ENCODE measurements at places on chromosomes 5 and 9. TPM values are rescaled to one million over a fixed set of nuclear protein-coding genes. Genes with fewer than 3 reads are reported as not detected.

DNA sequence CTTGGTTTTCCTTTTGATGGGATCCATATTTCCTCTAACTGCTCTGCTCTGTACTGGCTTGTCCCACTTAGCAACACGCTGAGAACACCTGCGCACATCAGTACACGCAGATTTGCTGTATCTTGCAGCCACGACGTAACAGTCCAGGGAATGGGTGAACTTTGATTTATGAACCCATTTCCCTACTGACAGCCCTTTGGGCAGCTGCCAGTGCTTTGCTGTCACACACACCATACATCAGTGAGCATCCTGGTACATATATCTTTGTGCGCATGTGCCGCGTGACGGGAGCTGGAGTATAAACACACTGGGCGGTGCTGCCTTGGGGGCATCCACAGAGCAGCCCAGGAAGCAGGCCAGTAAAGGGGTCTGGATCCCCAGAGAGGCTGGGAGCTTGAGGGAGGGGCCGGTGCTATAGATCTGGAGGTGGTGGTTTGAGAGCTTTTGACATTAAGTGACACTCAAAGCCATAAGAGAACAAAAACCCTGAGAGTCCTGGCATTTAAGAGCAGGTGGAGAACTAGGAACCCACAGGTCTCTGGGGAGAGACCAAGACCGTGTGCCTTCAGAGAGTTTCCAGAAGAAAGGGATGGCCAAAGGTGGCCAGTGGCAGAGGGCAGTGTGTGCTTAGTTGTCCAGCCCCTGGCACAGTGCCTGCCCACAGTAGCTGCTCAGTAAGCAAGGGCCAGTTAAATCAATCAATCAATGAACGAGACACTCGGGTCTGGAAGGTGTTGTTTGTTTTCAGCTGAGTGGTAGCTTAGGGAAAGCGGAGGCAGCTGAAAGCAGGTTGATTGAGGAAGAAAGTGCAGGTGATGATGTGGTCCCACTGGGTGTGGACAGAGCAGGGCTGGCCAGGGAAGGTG, 53.7 kb downstream of the LMX1B start:
- no peak for DNase-seq
- H3K4me3 ChIP-seq, result no peak overlapping the region
- no peaks in the 10 kb centered on the region for H3K27me3 ChIP-seq
- H3K27ac ChIP-seq, result no peak overlapping the region

TLX3 gene
- total RNA-seq, result 4.6 TPM

- no peak overlapping the region for H3K27ac ChIP-seq
- no peaks in the 10 kb centered on the region for H3K27me3 ChIP-seq
- H3K4me1 ChIP-seq, result no peaks in the 10 kb centered on the region
- no peaks in the 10 kb centered on the region for H3K36me3 ChIP-seq
- no peak overlapping the region for H3K4me3 ChIP-seq
Observed at GRCh38 chr5:75574791-75575190, 36.5 kb upstream of the ANKDD1B start.

DNA sequence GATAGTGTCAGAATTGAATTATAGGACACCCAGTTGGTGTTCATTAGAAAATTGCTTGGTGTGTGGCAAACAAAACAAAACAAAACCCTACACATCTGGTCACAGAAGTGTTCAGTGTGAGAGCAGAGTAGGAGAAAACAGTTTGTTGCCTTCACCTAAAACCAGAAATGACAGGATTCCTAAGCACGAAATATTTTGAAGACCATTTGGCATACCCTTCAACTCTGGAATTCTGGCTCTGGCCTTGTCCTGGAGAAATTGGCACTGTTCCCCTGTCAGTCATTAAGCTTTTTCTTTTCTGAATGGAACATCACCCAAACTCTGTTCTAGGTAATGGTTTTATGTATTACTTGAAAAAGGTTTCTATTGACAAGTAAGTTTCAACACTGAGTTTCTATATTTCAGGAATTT, 110.2 kb upstream of the PCA3 start:
- DNase-seq, result no peak
- no peaks in the 10 kb centered on the region for H3K4me1 ChIP-seq
- H3K27ac ChIP-seq, result no peak overlapping the region
- H3K36me3 ChIP-seq, result no peaks in the 10 kb centered on the region

IL3 gene
- not detected for total RNA-seq

GRCh38 chr5:51034222-51034901, 348.9 kb upstream of the ISL1 start:
- DNase-seq, result no peak
- H3K4me1 ChIP-seq, result no peaks in the 10 kb centered on the region
- H3K27me3 ChIP-seq, result no peaks in the 10 kb centered on the region
- no peaks in the 10 kb centered on the region for H3K36me3 ChIP-seq
- no peak overlapping the region for H3K4me3 ChIP-seq

DNA sequence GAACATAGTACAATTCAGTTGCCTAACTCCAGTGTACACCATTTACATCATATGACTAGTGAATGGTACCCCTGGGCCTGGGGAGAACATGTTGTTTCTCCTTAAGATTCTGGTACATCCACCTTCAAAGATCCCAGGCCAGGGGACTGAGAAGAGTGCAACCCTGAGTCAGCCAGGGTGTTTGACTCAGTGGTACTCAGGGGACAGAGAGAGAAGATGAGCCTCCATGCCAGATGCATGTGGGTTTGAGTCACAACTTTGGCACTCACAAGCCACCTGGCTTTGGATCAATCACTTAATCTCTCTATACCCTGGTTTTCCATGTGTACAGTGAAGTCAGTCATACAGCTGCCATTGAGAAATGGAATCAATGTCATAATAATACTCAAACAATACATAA, 53.7 kb downstream of the MAP1B start:
- H3K36me3 ChIP-seq, result no peaks in the 10 kb centered on the region
- no peaks in the 10 kb centered on the region for H3K4me1 ChIP-seq
- no peaks in the 10 kb centered on the region for H3K27me3 ChIP-seq

GRCh38 chr5:30343707-30344106, 849.8 kb upstream of the CDH6 start:
- H3K27me3 ChIP-seq, result no peaks in the 10 kb centered on the region
- H3K27ac ChIP-seq, result no peak overlapping the region
- no peaks in the 10 kb centered on the region for H3K4me1 ChIP-seq
- no peak overlapping the region for H3K4me3 ChIP-seq
- H3K36me3 ChIP-seq, result no peaks in the 10 kb centered on the region
- DNase-seq, result no peak

DNA sequence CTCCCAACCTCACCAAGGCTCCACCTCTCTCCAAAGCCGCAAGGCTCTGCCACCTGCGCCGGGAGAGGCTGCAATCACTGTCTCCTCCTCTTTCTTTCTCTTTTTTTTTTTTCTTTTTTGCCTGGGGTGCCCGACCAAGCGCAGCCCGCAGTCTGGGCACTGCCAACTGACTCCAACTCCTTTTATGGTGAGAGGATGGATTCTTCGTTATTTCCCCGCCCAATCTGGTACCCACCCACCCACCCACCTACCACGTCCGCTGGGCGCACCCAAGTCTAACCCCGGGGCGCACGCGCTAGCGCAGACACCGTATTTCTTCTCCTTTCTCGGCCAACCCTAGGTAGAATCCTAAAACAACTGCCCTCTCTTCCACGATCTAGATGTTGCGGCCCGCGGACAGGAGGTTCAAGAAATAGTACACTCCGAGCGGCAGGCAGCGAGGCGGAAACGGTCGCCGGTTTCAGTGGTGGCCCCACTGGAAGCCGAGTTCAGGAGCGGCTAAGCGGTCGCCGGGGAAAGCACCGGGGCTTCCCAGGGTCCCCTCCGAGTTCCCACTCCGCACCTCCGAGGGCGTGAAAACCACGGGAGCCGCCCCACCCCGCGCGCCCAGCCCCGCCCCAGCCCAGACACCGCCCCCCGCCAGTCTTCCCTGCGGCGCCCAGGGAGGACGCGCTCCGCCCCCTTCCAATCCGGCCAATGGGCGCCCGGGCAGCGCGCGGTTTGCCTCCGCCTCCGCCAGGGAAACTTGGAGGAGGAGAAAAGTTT, 385 bp upstream of the PTGER4 start:
- H3K27me3 ChIP-seq, result no peaks in the 10 kb centered on the region
- H3K27ac ChIP-seq, result peak overlapping the region; percentile 92
- peak overlapping the region; percentile 70 for H3K4me3 ChIP-seq
- H3K4me1 ChIP-seq, result peaks cover 19% of the 10 kb centered on the region
- H3K36me3 ChIP-seq, result no peaks in the 10 kb centered on the region

DNA sequence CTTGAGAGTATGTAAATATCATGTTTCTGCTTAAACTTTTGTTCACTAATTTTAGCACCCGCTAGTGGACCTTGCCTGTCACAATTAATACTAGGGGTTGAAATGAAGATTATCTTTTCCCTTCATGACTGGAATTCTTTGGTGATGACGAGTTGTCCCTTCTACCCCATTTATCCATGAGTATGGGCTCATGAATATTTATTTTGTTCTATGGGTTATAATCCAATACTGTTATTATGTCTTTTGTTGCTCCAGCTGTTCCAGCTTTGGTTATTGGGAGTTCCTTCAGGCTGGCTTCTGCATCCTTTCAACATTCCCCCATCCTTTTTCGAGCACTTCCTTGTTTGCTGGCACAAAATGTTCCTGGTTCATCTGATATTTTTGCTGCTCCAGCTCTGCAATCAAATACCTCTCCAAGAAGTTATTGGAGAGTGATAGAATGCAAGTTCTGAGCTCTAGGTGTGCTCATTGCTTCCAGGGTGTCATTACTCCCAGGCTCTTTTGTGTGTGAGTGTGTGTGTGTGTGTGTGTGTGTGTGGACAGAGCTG, 19.7 kb upstream of the ARHGEF28 start:
- H3K27me3 ChIP-seq, result no peaks in the 10 kb centered on the region
- no peak overlapping the region for H3K4me3 ChIP-seq
- DNase-seq, result no peak
- H3K4me1 ChIP-seq, result no peaks in the 10 kb centered on the region
- no peak overlapping the region for H3K27ac ChIP-seq
- H3K36me3 ChIP-seq, result no peaks in the 10 kb centered on the region

- no peak for DNase-seq
- H3K27ac ChIP-seq, result no peak overlapping the region
- no peaks in the 10 kb centered on the region for H3K27me3 ChIP-seq
- peaks cover 5% of the 10 kb centered on the region for H3K4me1 ChIP-seq
- H3K4me3 ChIP-seq, result no peak overlapping the region
Observed at GRCh38 chr5:91443023-91443422, 59.9 kb upstream of the ARRDC3 start.

DNA sequence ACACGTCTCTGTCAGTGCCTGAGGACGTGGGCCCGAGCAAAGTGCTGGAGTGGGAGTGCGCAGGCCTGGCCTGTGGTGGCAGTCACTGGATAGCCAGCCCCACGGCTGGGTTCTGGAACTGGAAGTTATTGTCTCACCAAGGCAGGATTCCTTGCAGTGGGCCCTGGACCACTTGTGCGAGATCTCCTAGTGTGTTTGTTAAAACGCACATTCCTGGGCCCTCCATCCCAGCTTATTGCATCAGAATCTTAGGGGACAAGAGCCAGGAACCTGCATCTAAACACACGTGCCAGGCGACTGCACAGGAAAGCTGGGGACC, 26.9 kb downstream of the PTPA start:
- H3K27me3 ChIP-seq, result no peaks in the 10 kb centered on the region
- no peak for DNase-seq
- peak overlapping the region; percentile 99 for H3K27ac ChIP-seq
- H3K4me3 ChIP-seq, result no peak overlapping the region
- H3K4me1 ChIP-seq, result peaks cover 32% of the 10 kb centered on the region

DNA sequence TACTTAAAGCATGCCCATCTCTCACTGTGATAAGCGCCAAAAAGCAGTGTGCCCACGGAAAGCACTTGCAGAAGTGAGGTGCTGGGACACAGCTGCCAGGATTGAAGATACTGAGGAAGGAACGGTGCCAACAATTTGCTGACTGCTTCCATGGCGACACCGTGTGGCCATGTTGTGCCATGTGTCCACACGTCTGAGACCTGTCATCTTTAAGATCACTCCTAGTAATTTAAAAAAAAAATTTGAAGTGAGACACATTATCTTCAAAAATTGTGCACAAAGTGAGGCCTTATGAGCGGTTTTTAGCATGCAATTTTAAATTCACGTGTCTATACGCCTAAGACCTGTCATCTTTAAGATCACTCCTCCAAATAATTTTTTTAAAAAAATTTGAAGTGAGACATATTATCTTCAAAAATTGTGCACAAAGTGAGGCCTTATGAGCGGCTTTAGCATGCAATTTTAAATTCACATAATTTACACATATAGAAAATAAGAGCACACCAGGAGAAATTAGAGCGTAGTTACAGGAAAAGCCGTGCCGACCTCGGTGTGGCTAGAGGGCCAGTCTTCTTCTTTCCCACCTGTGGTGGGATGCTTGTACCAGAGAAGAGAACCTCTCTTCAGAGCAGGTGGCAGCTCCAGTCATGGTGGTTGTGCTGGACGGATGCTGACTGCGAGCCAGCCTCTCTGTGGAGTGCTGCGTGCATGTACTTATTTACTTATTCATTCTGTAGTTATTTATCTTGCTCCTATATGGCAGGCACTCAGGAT, 21.4 kb upstream of the FLT4 start:
- no peak overlapping the region for H3K4me3 ChIP-seq
- peaks cover 3% of the 10 kb centered on the region for H3K4me1 ChIP-seq
- H3K27me3 ChIP-seq, result no peaks in the 10 kb centered on the region
- H3K27ac ChIP-seq, result no peak overlapping the region
- H3K36me3 ChIP-seq, result no peaks in the 10 kb centered on the region

DNA sequence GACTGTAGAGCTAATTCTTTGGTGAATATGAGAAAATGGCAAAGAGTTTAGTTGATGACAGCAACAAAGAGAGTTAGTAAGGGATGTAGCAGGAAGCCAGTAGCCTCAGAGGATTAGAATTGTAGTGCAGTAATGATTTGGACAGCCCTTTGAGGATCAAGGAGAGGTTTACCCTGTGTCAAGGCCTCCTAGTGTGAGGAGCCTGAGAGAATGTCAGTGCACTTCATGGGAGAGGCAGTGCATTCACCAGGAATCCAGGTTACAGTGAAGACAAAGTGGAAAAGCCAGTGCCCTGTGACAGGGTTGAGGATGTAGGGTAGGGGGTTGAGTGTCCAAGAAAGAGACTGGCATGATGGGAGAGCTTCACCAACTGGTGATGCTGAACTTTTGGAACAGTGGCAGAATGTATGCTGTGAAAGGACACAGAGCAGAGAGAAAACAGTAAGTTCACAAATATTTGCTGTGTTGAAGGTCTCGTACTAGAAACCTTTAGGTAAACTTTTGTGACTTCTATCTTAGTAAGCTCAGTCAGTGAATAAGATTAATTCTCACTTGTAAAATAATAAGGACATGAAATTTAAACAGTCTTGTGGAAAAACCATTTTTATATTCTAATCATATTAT, 27.3 kb downstream of the NLN start:
- no peak for DNase-seq
- H3K27ac ChIP-seq, result no peak overlapping the region
- H3K4me1 ChIP-seq, result no peaks in the 10 kb centered on the region
- no peaks in the 10 kb centered on the region for H3K27me3 ChIP-seq

GFI1B gene
- 0.20 TPM for total RNA-seq

- no peaks in the 10 kb centered on the region for H3K27me3 ChIP-seq
- no peak overlapping the region for H3K4me3 ChIP-seq
- no peak overlapping the region for H3K27ac ChIP-seq
- H3K4me1 ChIP-seq, result 0 out of 2 replicates have a peak, but pooled peaks cover under 1% of the 10 kb centered on the region
Observed at GRCh38 chr5:131581702-131582101, 53.3 kb downstream of the RAPGEF6 start.

- H3K36me3 ChIP-seq, result no peaks in the 10 kb centered on the region
- peaks cover 32% of the 10 kb centered on the region for H3K27me3 ChIP-seq
Observed at GRCh38 chr5:948472-949274, 56.0 kb downstream of the TRIP13 start.

BHMT2 gene
- total RNA-seq, result 0.20 TPM

ARSI gene
- total RNA-seq, result 0.07 TPM

- H3K27me3 ChIP-seq, result no peaks in the 10 kb centered on the region
- H3K27ac ChIP-seq, result peak within 1 kb of the TSS; percentile 55
- peak within 1 kb of the TSS; percentile 86 for H3K4me3 ChIP-seq
- DNase-seq, result no peak
- no peaks in the 10 kb centered on the region for H3K36me3 ChIP-seq
- peaks cover 16% of the 10 kb centered on the region for H3K4me1 ChIP-seq
Observed at GRCh38 chr9:111661150-111661801, at the start of gene GNG10. GNG10 (plus strand) TSS chr9:111661605; CDS start chr9:111661635, 30 bp downstream.

Measured in HCT116 (cell line).